ENCODE measurements at places on chromosomes 11 and 22. TPM values are rescaled to one million over a fixed set of nuclear protein-coding genes. Genes with fewer than 3 reads are reported as not detected.

Gene BACE1
- total RNA-seq: 18.2 TPM

Gene MS4A10
- not detected for total RNA-seq

Gene CCT8L2
- not detected for total RNA-seq

Gene AASDHPPT
- total RNA-seq: 41.8 TPM

Gene VSTM5
- total RNA-seq: not detected

Gene PNPLA5
- 0.17 TPM for total RNA-seq

Gene SLN
- not detected for total RNA-seq
